ENCODE measurements at places on chromosomes 2 and 18. TPM values are rescaled to one million over a fixed set of nuclear protein-coding genes. Genes with fewer than 3 reads are reported as not detected.

- no peak for DNase-seq
Observed at GRCh38 chr2:241808051-241808720, 807 bp upstream of the NEU4 start.

DNA sequence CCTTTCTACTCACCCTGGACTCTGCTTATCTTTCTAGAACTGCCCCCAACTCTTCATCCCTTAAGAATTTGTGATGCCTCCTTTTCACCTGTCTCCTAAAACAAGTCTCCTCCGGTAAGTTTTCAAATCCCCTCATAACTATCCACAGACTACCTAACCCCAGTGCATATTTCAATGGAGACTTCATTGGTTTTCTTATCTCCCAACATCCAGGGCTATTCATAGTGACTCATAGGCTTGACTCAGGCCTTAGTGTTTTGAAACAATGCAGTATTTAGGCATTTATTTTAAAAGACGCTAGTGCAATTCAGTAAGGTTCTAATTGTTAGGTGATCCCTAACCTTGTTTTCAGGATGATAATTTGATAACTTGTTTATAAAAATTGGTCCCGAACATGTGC lies 399.2 kb downstream of the CPS1 start:
- no peak for DNase-seq

The PSMA8 gene
- total RNA-seq = not detected

The ELP2 gene
- total RNA-seq = 197 TPM

The CACNB4 gene
- 13.7 TPM for total RNA-seq

GRCh38 chr2:134441153-134441863 lies 187.4 kb downstream of the MGAT5 start:
- no peak for DNase-seq

The ILKAP gene
- 36.3 TPM for total RNA-seq

DNA sequence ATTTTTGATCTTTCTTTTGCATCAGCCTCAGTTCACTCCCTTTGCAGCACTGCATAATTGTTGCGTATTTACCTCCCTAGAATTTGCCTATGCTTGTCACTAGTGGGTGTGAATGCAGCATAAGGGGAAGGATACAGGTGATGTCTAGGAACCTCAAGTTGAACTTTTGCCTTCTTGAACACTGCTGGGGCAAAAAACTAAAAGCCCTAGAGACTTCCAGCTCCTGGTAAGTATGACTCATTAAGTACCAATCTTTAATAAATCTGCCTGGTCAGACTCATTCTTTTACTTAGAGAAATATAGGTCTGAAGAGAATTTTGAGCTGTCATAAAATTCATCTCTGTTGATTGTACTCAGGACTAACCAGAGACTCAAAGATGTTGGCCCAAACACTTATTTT lies 547.3 kb upstream of the FANCL start:
- no peak for DNase-seq

DNA sequence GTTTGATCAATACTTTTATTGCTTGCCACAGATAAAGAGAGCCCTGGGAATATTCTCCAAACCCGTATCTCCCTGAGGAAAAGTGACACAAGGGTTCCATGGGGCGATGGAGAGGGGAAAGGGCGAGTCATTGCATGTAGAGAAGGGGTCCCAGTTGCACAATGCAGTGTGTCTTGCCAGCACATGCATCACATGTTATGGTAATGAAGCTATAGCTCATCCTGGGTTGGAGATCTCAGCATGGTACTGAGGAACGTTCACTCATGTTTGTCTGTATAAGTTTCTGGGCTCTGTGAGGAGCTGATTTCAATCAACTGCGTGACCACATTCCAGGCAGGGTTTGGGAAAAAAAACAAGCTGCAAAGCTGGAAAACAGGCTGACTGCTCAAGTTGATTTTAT lies 220.7 kb upstream of the MC4R start:
- no peak for DNase-seq

The PXDN gene
- total RNA-seq = 9.4 TPM

DNA sequence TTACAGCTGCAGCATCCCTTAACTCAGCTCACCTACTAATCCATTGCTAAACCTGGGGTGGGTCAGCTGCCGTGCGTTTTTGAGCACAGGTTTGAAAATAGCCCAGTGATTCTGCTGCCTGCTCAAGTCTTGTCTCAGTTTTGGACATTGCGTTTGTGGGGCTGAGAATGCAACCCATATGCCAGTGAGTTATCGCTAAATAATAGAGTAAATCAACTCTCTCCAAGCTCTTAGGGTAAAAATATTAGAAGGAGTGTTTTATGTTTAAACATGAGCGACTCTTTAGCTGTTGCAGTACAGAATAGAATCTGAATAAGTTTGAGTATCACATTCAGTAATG lies 2.1 kb downstream of the TSHZ1 start:
- DNase-seq = no peak

- peak; percentile 60 for DNase-seq
Observed at GRCh38 chr2:26169226-26169625, 3.7 kb upstream of the GAREM2 start.

DNA sequence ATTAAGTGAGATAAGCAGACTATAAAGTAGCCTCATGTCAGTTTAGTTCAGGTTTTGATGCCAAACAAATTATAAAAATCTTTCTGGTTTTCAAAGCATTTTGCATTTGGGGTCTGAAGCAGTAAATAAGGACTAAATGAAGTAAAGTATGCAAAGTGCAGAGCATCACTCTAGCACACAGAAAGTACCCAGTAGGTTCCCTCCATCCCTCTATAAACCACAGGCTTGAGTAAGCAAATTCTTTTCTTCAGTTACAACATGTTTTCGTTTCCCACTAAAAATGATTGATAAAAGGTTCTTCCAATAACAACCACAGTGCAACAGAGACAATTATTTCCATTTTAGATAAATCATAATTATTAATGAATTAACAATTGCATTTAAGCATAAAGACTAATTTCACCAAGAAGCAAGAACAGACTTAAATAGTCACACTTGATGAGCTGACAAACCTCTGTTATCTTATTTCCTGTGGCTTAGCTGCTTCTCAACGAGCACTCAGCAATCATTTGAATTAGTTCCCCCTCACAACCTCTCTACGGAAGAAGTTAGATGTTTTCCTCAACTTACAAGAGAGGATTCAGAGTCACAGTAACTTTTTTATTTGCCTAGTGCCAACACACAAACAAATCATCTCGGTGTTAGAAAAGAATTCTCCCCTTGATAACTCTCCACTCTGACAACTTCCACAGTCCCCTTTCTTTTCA lies 249.8 kb downstream of the NBAS start:
- no peak for DNase-seq

DNA sequence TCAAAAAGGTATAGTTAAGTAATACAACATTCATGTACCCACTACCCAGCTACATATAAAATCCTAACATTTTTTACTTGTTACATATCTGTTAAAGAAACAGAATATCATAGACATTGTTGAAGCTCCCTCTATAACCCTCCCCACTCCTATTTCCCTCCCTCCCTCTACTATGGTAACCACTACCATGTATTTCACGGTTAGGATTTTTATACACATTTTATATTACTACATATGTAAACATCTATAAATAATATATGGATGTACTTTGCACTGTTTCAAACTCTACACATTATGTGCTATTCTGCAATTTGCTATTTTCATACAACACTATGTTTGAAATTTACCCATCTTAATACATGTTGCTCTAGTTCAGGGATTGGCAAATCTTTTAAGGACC lies 36.3 kb downstream of the THOC1 start:
- no peak for DNase-seq

- no peak for DNase-seq
Observed at GRCh38 chr2:98301469-98301868, 44.8 kb upstream of the CNGA3 start.

The RNF103 gene
- 35.1 TPM for total RNA-seq

GRCh38 chr2:109736177-109736827 lies 57.8 kb upstream of the RGPD5 start:
- DNase-seq = no peak

The PLGLB1 gene
- not detected for total RNA-seq

DNA sequence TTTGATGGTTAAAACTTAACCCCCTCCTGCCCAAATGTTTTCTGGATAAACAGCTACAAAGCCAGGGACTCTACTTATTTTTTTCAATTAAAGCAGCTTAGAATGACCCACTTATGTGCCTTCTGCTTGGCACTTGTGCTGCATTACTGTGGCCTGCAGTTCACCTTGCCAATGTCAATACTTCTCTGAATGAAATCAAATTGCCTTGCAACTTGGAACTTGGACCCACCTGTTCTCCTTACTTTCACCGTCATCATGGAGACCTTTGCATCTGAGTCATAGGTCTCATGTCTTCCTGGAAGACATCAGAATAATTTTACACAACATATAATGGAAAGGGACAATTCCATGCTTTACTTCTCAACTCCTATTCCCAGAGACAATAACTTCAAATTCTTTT lies 92.1 kb upstream of the FHL2 start:
- DNase-seq = no peak

DNA sequence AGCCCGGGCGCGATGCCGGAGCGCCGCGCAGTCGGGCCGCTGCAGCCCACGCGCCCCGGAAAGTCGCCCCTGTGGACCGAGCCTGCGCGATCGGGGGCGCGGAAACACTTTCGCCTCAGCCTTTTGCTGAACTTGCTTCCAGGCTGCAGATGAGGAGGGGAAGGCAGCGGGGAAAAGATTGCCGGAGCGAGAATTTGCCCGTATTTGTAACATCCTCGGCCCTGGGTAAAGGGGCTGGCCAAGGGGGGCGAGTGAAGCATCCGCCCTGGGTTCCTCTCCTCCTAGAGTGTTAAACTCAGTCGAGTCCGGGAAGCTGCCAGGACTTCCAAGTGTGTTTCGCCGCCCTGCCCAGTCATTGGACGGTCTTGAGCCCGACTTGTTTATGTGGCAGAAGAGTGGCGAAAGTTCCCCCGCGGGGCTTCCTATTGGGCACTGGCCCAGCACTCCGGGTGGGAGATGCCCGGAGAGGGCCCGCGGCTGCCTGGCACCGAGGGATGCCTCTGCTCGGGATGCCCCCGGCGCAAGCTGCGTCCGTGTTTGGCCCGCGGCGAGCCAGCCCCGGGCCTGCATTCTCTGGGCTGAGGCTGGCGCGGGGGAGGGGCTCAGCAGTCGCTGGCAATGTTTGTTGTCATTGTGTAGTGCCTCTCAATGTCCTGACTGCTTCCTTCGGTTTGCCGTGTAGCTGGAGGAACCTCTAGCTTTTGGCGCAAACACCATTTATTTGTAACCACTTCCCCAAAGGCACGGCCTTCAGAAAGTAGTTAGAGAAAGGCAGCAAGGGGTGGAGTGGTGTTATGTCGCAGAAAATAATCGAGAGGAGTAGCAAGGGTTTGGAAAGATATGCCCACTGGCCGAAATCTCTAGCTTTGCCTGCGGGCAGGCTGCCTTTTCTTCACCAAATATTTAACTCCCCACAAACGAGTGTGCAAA lies 1.1 kb downstream of the CYBRD1 start:
- peak; percentile 91 for DNase-seq

DNA sequence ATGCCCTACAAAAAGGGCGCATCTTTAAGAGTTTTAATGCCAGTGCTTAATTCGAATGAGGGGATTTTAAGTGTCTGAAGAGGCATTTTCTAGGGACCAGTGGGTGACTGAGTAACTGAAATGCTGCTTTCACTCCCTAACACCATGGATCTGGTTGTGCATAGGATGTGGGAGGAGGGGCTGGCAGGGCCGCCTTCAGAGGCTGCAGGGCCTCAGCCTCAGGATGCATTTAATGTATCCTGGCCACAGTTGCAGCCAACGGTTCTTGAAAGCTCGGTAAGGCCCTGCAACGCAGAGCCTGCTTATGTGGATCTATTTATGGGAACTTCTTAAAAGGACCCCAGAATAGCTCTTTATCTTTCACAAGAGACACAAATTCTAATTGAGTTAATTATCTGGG lies 25.8 kb upstream of the IL18RAP start:
- DNase-seq = no peak

The DSC1 gene
- 120 TPM for total RNA-seq

All from suprapubic skin (tissue), 4 donors.